ENCODE measurements at places on chromosomes 5 and 9.

GRCh38 chr9:128339761-128340690 is at the start of gene SLC27A4:
Gene SLC27A4, plus strand, starts transcription at chr9:128340527. Its CDS starts 2,606 bp downstream, at chr9:128343133.
- DNase-seq, result peak; percentile 69

DNA sequence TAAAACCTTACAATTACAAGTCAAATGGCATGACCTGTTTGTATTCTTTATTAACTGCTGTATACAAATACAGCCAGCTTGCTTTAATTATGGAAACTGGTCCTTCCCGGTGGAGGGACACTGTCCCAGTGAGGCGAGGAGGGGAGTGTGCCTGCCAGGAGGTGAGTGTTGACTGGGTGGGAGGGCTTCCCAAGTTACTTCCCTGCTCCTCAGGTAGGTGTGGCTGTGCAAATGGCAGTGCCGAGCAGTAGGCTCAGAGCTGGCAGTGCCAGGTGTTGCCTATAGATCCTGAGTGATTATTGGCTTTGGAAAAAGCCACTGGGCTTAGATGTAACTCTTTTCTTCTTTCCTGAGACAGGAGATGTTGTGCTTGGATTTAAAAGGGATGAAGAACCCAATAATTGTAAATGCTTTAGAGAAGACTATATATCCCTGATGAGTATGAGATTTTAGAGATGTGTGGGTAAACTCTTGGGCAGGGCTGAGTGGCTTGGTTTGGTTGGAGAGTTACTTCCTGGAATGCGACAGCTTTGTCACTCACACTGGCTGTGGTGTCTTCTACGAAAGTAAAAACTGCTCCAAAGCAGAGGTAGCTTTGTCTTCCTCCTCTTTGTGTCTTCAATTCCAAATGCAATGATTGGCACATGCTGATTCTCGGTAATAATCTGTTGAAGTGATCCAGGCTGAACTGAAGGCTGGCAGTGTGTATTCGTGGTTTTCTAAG is 43.7 kb downstream of the GLRX start:
- DNase-seq, result no peak

GRCh38 chr5:86971034-86971571 is 296.6 kb upstream of the RASA1 start:
- DNase-seq, result no peak

GRCh38 chr5:110525762-110526161 is 200.7 kb downstream of the TMEM232 start:
- DNase-seq, result no peak

DNA sequence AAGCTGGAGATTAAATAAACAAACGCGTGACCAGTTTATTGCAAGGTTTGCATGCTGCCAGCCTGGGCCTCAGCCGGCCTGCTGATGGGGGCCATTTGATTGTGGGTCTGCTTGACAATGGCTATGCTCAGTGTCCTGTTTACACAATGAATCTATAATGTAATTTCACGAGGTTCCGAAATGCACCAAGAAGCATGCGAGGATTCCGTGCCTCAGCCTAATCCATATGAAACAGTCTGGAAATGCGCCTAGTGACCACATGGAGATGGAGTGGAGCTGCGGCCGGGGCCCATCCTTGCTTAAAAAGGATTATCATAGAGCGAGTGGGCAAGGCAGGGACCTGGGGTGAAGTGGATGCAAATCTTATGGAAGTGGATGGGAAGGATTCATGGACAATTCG is 382.4 kb downstream of the CDK5RAP2 start:
- no peak for DNase-seq

GRCh38 chr5:176779537-176779936 is 30.8 kb upstream of the UNC5A start:
- DNase-seq, result no peak

Measured in NCI-H1436 (cell line).